ENCODE measurements at places on chromosomes 1 and 21.

GRCh38 chr21:31349208-31349607 is 5.1 kb upstream of the TIAM1 start:
- DNase-seq = no peak

DNA sequence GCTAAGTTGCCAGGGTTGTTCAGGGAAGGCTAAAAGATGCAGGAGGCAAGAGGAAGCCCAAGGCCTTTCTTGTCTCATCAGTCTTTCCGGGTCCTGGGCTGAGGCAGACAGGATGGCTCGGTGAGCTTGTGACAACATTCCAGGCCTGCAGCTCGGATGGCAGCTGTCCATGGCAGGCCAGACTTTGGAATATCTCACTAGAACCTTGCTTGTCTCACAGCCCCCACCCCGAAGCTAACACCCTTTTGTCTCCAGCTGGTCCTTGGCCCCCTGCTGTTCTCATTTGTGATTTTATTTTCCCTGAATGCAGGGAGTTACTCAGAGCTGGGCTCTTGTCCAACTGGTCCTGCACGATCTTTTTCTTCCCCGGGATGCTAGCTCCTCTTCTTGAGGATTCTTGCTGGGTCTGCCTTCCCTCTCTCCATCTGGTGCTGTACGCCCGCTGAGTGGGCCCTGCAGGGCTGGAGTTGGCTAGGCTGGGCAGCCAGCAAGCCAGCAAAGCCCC is 477.2 kb upstream of the CAMK1G start:
- DNase-seq = no peak

GRCh38 chr1:92404661-92405060 is 82.1 kb downstream of the GFI1 start:
- DNase-seq = no peak

GRCh38 chr1:23466423-23466989 is 17.5 kb downstream of the ASAP3 start:
- no peak for DNase-seq

GRCh38 chr1:193392686-193393085 is 206.3 kb upstream of the B3GALT2 start:
- no peak for DNase-seq

GRCh38 chr1:207901041-207901653 is 9.8 kb downstream of the CD34 start:
- DNase-seq = no peak

DNA sequence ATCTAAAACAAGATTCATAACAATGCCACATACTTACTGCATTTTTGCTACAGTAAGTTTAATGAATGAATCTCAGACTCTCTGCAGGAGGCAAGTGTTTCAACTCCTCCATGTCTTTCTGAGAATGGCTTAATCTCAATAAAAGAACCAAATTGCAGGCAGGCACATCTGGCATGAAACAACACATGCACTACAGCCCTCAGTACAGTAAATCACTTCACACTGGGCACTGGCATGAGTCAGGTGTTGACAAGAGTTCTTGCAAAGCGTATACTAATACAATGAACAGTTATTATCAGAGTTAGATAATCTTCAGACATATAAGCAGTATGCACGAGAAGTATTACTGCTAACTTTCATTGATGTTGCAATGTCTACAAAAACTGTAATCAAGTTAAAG is 1386.8 kb downstream of the MRPL39 start:
- no peak for DNase-seq

GRCh38 chr21:42248241-42248640 is 29.3 kb downstream of the ABCG1 start:
- DNase-seq = no peak

- no peak for DNase-seq
Observed at GRCh38 chr1:189708674-189709073, 769.0 kb downstream of the BRINP3 start.

DNA sequence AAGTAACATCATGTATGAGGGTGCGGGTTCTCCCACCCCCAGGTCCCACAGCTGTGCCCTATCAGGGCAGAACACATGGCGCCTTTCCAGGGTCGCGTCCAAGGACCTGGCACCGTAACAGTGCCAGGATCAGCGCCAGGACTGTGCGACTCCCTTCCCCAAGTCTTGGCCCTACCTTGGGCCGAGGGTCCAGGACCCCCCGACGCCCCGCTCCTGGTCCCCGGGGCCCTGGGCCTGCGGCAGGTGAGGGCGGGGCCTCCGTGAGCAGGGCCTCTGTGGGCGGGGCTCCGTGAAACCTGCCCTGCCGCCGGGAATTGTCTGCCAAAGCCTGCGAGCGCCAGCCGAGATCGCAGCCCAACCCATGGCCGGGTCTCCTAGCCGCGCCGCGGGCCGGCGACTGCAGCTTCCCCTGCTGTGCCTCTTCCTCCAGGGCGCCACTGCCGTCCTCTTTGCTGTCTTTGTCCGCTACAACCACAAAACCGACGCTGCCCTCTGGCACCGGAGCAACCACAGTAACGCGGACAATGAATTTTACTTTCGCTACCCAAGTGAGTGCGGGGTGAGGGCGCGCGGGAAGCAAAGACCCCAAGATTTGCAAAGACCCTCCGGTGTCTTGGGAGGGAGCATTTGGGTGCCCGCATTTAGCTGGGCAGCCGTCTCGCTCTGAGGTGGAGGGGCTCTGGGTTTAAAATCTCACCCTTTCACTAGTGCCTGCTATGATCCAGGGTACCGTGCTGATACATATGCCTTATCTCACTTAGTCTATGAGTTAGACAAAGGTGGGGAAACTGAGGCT is at the start of gene RHBG:
TSS of gene RHBG (plus strand) at position 323 of the 796 bp plus-strand sequence. CDS start at position 362, 39 bp downstream.
- DNase-seq = no peak

DNA sequence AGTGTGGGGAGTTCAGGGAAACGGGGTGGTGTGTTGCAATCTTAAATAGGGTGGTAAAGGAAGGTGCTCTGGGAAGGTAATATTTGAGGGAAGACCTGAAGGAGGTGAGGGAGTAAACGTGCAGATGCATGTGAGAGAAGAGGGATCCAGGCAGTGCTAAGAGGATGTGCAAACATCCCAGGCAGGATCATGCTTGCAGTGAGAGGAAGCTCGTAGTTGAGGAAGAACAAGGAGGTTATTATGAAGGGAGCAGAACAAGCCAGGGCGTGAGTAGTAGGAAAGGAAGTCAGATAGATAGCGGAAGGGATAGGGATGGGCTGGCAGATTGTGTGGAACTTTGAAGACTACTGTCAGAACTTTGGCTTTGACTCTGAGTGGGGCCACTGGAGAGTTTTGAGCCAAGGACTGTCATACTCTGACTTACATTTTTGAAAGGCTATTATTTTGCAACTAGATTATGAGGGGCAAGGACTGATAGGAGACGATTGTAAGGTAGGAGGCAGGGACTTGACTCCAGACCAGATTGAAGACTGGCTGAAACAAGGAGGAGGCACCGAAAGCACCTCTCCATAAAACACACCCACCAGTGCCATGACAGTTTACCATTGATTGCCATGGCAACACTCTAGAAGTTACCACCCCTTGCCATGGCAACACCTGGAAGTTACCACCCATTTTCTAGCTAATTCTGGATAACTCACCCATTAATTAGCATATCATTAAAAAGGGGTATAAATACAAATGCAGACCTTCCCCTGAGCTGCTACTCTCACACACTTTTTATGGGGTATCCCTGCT is 67.0 kb downstream of the XCL2 start:
- no peak for DNase-seq

GRCh38 chr1:15952317-15953258 is 23.3 kb downstream of the ZBTB17 start:
- DNase-seq = no peak

All from stimulated activated CD8-positive, alpha-beta memory T cell treated with anti-CD3 and anti-CD28 coated beads, Interleukin-7, amount 100 ng/mL, for 4 hours (primary cell).